SK-MEL-5 (cell line): ENCODE measurements at places on chromosomes 3 and 15.

- peak; percentile 87 for DNase-seq
Measured at GRCh38 chr3:185936814-185937688, 763 bp downstream of the TRA2B start.

GRCh38 chr3:177787279-177788041, 590.2 kb upstream of the TBL1XR1 start:
- DNase-seq = no peak

DNA sequence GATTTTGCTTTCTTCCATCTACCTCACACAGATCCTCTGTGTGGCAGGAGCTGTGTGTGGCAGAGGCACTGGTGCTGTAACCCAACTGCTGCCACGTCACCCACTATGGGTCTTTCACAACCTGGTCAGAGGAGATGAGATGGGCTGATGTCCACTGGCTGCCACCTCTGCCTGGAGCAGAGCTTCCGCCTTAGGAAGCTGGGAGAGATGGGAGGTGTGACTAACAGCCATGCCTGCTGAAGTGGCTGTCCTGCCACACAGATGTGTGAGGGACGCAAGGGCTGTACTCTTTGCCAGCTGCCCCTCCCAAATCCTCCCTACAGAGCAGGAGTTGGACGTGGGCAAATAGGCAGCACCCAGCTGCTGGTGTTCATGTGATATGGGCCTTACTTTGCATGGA, 329.5 kb downstream of the GABRB3 start:
- DNase-seq = no peak

- no peak for DNase-seq
Measured at GRCh38 chr3:133301194-133301593, 98.7 kb upstream of the BFSP2 start.

GRCh38 chr3:46892285-46893145, 15.0 kb downstream of the PTH1R start:
- DNase-seq = peak; percentile 79
